SW 1271 (cell line): ENCODE measurements at places on chromosomes 1 and 21.

DNA sequence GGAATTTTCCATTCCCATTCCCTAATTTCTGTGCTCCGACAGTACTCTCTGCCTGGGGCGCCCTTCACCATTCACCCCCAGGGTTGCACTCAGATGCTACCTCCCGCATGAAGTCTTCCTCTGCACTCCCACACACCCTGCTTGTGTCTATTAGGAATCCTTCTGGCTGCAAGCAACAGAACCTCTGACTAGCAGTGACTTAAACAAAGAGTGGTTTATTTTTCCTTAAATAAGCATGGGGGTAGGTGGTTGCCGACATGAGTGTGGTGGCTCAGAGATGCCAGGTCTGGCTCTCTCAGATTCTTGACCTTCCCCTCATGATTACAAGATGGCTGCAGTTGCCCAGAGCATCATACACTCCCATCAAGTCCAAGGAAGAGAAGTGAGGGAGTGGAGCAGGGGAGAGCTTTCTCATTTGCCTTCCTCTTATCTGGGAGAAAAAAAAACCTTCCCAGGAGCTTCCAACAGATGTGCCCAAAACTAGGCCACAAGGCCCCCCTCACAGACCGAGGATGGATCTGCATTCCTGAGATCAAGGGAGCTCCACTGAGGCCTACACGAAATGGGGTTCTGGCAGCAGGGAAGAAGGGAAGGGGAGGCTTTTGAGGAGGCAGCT, 49.6 kb upstream of the LBR start:
- no peak for DNase-seq

GRCh38 chr21:18265944-18266343, 21.3 kb downstream of the CHODL start:
- no peak for DNase-seq

DNA sequence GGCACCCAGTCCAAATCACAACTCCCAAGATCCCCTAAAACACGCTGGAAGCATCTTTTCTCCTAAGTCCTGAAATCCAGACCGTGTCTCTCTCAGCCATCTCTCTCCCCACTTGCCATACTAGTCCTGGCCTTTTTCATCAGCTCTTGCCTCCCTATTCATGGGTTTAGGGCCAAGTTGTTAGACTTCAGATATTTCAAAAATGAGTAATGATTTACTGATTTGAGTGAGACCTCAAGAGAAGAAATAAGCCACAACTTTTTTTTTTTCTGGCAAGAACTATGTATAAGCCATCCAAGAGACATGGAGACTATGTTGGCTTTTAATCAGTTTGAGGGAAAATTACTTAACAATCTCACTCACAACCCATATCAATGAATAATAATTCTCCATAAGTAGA, 62.5 kb downstream of the TBX15 start:
- no peak for DNase-seq

GRCh38 chr1:17351598-17352324, 20.2 kb upstream of the PADI6 start:
- no peak for DNase-seq

DNA sequence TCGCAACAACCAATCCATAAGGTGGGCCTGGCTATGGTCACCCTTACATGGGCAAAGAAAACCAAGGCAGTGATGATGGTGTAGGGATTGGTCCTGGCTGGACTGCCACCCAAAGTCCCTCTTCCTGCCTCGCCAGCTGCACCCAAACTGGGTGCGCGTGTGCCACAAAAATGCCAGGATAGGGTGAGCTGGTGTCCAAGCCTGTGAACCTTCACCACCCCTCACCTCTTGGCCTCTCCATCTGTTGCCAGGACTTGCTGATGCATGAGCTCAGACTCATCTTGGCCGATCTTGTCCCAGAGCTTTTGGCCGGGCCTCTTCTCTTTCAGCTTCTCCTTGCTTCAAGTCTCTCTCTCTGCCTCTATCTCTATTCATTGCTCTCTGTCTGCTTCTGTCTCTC, 41.8 kb downstream of the FOXD2 start:
- no peak for DNase-seq

DNA sequence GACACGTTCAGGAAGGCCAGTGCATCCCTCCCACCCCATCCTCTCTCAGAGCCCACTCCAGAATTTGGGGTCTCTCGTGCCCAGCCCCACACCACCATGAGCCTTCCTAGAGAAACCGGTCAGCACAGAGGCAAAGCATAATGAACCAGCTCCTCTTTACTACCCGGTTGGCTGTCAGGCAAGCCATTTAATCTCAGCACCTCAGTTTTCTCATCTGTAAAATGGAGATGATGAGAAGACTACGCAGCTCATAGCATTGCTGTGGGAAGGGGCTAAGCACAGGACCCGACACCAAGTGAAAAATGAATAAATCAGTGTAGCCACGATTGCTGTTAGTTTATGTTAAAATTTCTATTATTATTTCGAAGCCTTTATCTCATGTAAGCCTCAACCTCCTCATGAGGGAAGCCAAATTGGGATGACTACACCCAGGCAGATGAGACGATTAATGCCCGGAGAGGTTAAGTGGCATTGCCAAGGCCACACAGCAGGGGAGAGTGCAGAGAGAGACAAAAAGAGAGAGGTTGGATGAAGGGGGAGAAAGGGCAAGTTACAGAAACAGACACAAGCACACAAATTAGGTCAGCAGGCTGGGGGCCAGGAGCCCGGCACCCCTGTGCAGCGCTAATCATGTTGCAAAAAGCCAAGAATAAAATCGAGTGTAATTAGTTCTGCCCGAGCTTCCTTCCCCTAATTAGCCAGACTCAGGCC, 25.7 kb downstream of the SDC3 start:
- DNase-seq, result no peak
